Ureter (tissue), 1 donor: ENCODE measurements at places on chromosomes 7 and 10.

DNA sequence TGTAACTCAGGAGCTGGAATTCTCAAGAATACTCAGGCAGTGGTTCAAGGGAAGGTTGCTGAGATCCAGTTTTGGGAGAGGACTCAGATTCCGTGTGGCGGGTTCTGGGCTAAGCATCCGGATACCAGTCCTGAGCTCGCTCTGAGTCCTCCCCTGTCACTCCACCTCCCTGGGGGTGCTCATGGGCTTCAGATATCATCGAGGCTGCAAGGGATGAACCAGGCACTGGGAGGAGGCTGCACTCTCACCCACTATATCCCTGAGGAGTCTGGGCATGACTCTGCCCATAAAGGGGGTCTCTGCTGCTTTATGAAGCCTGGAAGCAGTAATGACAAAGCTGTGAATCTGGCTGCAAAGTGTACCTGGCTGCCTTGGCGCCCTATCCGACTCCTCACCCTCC, 188.5 kb downstream of the TNS3 start:
- no peak for DNase-seq

DNA sequence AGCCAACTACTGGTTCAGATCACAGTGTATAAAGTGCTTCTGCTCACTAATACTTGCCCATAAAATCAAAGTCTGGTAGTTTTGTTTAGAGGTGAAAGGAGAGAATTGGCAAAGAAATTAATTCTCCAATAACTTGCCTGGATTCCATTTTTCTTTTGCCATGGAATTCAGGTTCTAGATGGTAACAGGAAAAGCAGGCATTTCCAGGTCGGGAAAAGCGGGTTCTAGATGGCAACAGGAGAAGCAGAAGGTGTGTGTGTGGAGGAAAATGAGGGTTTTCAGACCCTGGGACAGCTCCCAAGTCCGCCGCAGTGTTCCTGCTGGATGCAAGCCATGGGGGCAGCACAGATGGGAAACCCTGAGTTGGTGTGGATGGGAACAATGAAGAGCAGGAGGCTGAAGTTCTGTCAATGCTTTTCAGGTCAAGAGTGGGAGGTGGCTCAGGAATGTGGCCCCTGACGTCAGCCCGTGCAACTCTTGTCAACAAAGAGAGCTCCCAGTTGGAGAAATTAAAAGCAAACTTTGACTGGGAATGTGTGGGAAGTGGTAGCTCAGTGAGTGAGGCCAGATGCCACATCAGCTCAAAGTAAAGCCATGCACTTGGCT, 696.7 kb downstream of the LRMDA start:
- no peak for DNase-seq

- no peak for DNase-seq
Observed at GRCh38 chr10:33421789-33422462, 87.5 kb upstream of the NRP1 start.

DNA sequence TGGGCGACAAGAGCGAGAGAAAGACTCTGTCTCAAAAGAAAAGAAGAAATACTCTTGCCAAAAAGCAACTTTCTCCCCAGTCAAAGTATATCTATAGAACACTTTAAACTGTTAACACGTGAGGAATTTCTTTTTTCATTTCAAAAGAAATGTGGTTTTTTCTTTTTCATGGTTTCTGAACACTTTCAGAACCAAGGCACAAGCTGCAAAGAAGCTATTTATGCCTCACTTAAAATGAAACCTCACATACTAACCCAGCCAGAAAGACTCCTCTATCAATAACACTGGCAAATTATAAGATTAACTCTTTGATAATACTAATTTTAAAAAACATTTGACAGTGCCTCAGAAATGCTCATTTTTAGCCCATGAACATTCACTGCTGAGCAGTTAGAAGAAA, 20.9 kb downstream of the TBX20 start:
- DNase-seq: no peak

GRCh38 chr7:131076711-131077181, 250.9 kb upstream of the MKLN1 start:
- DNase-seq: peak; percentile 9

DNA sequence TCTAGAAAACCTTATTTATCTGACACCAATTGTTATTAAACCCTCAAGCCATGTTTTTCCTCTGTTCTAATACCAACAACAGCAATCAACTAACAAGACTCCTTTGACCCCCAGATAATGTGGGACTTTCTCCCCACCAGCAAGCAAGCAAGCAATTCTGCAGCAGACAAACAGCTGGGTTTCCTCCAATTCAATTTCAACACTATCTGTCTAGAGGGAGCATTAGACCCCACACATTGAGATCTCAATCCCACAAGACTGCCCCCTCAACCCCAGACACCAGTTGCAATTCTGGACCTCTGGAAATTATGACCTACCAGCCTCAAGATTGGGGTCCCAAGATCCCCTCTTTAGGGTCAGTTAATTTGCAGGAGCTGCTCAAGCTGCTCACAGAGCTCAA, 89.4 kb upstream of the TMEM26 start:
- DNase-seq: no peak

DNA sequence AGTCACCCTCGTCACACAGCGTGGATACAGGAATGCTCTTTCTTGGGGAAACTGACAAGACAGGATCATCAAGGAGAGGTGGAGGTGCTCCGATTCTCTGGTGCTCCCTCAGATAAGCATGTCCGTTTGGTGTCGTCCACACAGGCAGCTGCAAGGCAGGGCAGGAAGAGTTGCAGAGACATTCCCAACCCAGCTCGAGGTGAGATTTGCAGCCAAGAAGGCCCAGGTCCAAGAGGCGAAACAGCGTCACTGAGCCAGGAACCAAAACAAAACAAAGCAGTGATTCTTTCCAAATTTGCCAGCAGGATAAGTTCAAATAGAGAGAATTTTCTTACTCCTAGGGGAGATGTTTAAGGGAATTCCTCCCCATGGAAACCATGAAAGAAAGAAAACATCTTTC, 386.5 kb upstream of the PFKP start:
- no peak for DNase-seq

DNA sequence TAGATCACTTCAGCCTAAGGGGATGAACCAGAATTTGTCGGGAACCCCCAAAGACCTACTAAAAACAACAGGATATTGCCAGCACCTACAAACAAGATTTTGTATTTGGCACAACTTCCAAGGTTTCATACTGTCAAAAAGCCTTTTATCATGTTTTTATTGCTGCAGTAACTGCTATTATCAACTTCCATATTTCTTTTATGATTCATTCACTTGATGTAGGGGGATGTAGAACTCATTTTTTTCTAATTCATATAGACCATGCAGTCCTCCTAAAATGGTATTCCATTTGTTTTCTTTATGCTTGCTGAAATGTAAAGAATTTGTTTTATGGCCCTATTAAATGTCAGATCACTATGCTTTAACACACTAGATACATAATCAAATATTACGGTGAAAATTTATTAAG, 30.0 kb upstream of the WNT16 start:
- DNase-seq: no peak

DNA sequence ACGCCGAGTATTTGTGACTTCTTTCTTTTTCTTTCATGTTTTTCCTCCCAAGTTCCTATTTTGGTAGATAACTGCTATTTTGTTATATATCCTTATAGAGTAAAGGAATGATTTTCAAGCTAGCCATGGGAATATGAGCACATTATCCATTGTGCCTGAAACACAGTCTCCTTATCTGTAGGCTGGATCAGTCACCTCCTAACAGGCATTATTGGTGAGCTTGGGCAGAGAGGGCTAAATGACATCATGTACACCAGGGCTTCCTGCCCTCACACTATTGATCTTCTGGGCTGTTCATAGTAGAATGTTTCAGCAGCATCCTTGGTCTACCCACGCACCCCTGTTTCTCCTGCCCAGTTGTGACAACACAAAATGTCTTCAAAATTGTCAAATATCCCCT, 88.1 kb upstream of the CTBP2 start:
- no peak for DNase-seq

- no peak for DNase-seq
Observed at GRCh38 chr10:106987362-106987761, 177.1 kb downstream of the SORCS1 start.

GRCh38 chr7:139118234-139118804, 8.8 kb upstream of the ZC3HAV1 start:
- DNase-seq: no peak

- no peak for DNase-seq
Observed at GRCh38 chr10:71717551-71717951, 2.0 kb downstream of the C10orf105 start.

GRCh38 chr7:33792547-33793105, 112.7 kb upstream of the BMPER start:
- no peak for DNase-seq

- no peak for DNase-seq
Observed at GRCh38 chr10:91665842-91666241, 33.0 kb upstream of the PPP1R3C start.

DNA sequence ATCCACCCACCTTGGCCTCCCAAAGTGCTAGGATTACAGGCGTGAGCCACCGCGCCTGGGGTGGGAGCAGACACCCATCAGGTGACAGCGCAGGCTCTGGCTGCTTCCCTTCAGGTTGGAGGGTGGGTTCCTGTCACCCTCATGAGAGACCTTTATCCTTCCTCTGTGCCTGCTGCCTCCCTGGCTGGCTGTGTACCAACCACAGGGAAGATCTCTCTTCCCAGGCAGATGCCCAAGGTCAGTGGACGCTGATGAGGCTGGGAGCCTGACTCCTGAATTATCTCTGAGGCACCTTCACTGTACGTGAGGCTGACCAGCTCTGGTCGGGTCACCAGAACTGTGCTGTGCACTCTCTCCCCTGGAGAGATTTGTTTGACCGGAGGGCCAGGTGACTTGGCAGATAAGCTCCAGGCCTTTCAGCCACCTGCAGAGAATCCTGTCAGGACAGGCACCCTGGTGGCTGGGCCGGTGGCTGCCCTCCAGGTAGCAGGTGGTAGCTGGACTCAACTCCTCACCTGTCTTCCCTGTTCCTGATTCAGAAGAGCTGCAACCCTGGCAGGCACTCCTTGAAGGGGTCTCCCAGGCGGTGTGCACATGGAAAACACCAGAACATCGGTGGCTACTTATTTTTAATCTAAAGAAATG, 251.9 kb downstream of the GLRX3 start:
- DNase-seq: no peak

DNA sequence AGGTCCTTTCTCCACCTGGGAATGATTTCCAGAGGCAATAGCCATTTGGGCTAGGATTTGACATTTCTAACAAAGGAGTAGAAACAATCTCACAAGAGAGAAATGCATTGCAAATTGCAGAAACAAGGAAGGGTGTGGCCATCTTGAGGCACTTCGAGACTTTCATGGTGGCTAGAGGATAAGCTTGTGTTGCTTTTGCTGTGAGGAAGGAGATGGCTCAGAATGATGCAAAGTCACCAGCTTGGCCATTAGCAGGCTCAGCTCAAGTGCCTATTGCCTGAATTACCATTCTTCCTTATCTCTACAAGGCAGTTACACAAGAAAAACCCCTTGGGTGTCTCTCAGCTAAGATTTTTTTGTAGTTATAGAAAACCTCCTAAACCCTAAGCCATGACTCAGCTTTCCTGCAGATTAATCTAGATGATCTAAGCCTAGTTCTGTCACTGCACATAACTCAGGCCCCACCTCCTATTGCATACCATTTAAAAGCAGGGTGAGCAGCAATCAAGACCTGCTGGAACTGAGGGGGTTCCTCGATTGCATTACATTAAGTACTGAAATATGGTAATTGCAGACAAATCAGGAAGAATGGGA, 683.1 kb downstream of the NRG3 start:
- no peak for DNase-seq

DNA sequence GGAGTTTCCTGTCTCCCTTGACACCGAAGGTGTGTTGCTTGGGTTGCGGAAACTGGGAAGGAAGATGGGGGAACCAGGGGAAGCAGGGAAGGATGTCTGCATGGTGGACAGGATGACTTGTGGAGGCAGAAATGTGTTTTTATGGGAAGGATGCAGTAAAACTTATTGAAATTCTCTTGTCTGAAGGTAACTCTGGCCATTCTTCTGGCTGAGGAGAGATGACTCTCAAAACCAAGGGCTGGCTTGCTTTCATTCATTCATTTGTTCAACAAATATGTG, 1.5 kb downstream of the UBTD1 start:
- DNase-seq: no peak

DNA sequence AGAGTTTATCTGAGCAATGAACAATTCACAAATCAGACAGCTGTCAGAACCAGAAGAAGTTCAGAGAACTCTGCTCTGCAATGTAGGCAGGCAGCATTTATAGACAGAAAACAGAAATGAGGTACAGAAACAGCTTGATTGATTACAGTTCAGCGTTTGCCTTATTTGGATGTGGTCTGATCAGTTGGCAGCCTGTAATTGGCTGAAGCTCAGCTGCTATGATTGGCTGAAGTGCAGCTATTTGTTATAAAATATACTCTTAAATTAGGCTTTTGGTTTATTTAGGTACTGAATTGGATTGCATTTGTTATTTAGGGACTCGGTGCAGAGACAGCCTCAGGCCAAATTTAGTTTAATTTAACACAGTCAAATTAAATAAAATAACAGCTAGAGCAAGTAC, 85.8 kb upstream of the JAZF1 start:
- no peak for DNase-seq

- DNase-seq: peak; percentile 64
Observed at GRCh38 chr10:6014241-6014761, 37.0 kb upstream of the IL15RA start.

DNA sequence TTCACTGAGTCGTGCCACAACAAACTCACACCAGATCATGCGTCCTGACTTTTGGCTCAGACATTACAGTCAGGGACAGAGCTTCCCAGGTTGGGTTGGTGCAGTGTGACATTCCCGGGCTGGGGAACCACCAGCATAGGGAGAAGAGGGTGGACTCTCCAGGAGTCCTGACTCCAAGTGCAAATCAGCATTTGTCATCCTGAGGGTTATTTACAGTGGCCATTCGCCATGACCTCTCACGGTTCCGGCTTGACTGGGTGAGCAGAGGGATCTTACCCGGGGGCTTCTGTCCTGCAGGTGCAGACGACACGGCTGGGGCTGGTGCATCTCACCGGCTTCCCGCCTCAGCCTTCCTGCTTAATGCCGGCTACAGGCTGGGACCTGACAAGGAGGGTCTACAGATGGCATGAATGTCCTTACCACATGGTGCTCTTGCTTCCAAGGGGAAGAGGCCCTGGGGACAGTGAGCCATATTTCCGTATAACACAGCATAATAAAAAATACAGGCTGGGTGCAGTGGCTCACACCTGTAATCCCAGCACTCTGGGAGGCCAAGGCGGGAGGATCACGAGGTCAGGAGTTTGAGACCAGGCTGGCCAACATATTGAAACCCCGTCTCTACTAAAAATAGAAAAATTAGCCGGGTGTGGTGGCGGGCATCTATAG, 12.5 kb upstream of the INTS1 start:
- DNase-seq: no peak

DNA sequence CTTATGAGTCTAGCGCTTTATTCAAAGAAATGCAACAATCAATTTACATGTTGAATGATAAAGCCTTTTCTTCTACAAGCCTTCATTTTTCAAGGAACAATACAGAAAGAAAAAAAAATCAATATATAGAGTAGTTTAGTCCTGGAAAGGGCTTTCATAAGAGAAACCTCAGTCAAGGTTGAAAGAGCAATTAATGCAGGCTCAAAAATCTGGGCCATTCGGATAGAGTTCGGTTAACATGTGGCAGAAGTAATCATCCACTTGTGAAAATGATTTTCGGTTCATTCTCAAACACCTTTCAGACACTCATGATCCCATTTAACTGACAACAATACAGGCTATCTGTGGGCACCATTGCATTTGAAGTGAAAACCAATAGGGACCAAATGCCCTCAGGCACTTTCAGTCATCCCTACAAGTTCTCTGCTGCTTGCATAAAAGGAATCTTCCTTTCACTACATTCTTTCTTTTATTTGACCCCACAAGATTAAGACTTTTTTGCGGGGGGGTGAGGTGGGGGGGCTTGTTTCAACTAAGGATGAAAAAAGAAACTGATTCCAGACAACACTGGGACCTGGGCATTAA, 177.9 kb downstream of the RNF133 start:
- no peak for DNase-seq

- no peak for DNase-seq
Observed at GRCh38 chr7:69657331-69657730, 59.1 kb downstream of the AUTS2 start.
